ENCODE measurements at places on chromosomes 2 and 18.

DNA sequence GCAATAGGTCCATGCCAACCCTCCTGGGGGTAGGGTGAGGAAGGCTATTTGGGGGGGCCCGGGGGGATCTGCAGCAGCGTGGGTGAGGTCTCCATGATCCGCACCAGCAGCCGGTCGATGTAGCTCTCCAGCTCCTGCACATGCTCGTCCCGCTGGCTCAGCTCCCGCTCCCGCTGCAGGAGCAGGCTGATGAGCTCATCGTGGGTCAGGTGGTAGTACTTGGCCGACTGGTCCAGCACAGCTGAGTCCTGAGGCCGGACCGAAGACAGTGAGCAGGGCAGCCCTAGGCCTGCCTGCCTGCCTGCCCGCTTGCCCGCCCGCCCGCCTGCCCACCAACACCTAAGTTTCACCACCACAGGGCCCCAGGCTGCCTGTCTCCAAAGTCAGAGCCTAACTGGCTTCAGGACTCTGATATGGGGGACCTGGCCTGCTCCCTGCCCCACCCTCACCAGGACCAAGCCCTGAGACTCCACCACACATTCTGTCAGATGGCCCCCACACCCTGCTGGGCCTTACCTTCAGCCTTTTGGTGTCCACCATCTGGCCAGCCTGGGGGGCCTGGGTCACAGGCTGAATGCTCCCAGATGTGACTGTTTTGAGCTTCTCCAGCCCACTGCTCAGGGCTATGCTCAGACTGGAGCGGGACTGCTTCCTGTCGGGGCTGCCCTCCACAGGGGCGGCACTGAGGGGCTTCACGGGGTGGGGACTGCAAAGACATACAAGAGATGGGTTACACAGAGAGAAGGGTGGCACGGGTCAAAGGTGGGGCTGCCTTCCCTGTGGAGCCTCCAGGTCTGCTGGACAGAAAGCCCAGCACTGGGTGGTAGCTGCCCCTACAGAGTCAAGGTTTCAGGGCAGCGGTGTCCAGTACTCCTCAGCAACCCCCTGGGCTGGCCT lies 4.2 kb upstream of the SFXN5 start:
- DNase-seq = no peak

- no peak for DNase-seq
Observed at GRCh38 chr2:207035875-207036274, 96.6 kb downstream of the CPO start.

- no peak for DNase-seq
Observed at GRCh38 chr18:79423211-79424007, 27.7 kb downstream of the NFATC1 start.

GRCh38 chr2:164813535-164813934 lies 28.1 kb downstream of the COBLL1 start:
- DNase-seq = no peak

DNA sequence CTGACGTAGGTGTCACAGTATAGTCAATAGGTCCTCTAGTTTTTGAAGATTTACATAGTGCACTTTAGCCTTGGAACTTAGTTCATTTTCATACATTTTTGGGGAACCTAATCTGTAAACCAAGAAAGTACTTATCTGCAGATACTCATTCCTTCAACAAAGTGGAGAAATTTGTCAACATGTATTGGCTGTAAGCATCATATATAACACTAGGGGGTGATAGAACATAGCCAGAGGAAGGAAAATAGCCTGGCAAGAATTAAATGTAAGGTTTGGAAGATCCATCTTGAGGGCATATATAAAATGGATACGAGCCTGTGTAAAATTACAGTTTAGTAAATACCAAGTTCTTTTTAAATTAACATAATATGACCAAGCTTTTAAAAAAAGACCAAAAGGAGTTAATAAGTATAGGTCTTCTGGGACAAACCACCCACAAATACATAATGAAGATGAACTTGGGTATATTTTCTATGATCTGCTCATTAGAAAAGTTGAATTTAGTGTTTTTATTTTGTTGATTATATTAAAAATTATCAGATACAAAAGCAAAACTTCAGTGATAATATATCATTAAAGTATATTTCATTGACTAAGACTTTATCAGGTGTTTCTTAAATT lies 18.2 kb downstream of the RPL37A start:
- no peak for DNase-seq

GRCh38 chr18:24602201-24602600 lies 141.8 kb downstream of the HRH4 start:
- DNase-seq = no peak

GRCh38 chr2:763766-764525 lies 86.7 kb upstream of the TMEM18 start:
- no peak for DNase-seq

DNA sequence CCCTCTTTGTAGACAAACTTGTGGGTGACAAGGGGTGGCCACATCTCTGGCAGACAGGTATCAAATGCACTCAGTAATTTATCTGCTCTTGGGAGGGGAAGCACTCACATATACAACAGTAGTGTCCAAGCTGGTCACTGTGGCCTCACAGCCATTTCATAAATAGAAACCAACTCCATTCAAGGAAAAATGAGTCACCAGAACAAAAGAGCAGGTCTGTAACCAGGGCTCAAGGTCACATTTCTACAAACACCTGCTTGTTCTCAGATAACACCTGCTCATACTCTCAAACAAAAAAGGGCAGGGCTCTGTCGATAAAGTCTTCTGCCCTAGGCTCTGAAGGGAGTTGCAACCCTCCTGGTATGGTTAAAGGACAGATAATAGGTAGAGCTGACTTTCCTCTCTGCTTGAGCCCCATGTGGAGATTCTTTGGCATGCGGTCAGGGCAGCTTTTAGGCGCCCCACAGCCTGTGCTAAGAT lies 459.0 kb downstream of the BCL11A start:
- no peak for DNase-seq
